HL-60 (cell line): ENCODE measurements at places on chromosomes 6 and 20.

GRCh38 chr20:44770484-44771171 lies 25.0 kb downstream of the KCNK15 start:
- no peak for DNase-seq

- DNase-seq, result no peak
These were observed 46.8 kb upstream of the SLCO4A1 start for GRCh38 chr20:62595491-62595890.

DNA sequence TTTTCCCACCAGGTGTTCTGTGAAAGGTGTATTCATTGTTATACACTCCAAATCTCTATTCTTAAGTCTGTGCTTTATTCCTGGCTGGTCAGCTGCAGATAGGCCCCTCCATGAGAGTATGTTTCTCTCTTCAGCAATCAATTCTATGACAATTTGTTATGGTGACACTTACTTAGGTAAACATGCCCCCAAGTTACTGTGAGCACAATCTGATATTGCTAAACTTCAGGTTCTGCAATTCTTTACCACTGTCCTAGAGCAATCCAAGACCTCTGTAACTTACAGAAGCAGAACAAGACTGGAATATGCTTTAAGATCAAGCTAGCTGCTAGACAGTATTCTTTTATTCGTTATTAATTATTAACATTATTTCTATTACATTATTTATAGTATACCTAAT lies 391.9 kb downstream of the FRK start:
- DNase-seq, result no peak

DNA sequence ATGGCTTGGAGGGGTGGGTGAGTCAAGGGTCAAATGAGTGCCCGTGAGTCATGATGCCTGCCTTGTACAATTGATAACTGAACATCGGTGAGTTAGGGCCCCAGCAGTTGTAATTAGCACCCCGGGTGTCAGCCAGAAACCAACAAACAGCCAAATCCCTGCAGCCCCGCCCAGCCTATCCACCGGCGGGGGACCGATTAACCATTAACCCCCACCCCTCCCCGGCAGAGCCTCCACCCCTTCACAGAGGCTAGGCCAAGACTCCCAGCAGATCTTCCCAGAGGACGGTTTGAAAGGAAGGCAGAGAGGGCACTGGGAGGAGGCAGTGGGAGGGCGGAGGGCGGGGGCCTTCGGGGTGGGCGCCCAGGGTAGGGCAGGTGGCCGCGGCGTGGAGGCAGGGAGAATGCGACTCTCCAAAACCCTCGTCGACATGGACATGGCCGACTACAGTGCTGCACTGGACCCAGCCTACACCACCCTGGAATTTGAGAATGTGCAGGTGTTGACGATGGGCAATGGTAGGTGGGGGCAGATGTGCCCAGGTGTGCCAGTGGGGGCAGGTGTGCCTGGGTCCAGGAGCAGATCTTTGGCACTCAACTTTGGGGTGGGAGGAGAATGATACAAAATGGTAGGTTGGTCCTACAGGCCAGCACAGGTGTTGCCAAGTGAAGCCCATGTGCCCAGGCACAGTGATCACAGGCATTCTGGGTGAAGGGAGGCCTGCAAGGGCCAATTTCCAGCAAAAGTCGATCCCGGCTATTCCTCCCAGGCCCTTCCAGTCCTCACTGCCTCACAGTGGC lies 45.7 kb downstream of the HNF4A start:
- DNase-seq, result no peak

GRCh38 chr6:156016186-156016976 lies 560.7 kb upstream of the NOX3 start:
- no peak for DNase-seq

- no peak for DNase-seq
These were observed 1.8 kb upstream of the CST5 start for GRCh38 chr20:23881371-23881770.
